ENCODE measurements at places on chromosomes 16 and 17.
A peak's percentile ranks its signal among the peaks of the same experiment; 100 is the strongest.

DNA sequence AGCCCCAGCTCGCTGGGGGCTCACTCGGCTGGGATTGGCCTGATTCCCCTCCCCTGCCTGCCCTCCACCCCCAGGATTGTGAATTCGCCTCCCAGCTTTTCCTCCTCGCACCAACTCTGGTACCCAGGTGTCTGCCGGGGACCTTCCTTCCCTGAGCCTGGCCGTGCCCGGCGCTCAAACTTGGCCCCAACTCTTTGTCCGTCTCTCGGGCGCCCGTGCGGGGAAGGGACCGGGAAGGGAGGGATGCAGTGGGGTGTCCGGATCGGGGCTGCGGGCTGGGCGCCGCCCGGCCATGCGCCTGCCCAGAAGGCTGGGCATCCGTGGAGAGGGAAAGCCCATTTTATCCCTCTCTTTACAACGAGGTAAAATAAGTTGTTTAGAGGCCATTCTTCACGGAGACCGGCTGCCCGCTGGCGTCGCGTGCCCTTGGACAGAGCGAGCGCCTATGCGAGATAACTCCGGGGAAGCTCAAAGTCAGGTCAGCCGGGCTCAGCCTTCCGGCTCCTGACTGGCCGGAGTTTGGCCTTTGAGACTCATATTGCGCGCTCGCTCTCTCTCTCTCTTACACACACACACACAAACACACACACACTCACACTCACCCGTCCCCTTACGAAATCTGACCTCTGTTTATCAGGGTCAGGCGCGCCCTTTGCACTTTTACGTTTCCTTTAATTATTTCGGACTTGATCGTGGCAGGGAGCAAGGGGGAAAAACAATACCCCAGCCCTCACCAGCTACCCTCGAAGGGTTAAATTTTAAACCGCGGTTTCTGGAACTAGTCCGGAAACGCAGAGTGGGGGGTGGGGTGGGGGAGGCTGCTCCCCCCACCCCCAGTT, 774 bp upstream of the MAF start:
- no peak for DNase-seq

DNA sequence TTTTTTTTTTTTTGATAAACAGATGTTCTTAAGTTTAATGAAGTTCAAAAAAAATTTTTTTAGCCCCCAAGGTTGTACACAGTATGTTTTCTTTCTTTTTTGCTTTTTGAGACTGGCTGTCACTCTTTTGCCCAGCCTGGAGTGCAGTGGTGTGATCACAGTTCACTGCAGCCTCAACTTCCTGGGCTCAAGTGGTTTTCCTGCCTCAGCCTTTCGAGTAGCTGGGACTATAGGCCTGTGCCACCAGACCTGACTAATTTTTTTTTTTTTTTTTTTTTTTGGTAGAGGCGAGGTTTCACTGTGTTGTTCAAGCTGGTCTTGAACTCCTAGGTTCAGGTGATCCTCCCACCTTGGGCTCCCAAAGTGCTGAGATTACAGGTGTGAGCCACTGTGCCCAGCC, 12.8 kb downstream of the ITGAE start:
- DNase-seq: peak; percentile 66

- DNase-seq: no peak
Observed at GRCh38 chr16:57852189-57852588, 49.9 kb upstream of the KIFC3 start.

DNA sequence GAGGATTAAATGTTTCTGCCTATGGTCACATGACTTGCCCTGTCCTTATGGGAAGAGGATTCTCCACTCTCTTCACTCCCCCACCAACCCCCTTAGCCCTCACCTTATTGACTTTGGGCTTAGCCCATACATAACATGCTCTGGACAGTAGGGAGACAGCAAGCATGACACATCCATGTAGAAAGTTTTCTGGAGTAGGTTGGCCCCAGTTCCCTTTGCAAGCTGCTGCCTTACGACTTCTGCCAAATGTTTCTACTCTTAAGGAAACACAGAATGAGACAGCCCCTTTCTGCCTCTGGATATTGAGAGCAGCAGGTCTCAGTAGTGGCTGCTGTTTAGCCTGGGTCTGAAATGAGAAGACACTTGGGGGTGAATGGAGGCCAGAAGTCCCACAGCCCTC, 282.2 kb downstream of the MAP2K6 start:
- DNase-seq: no peak

- DNase-seq: peak; percentile 43
Observed at GRCh38 chr17:68057531-68057952, 22.0 kb downstream of the KPNA2 start.

DNA sequence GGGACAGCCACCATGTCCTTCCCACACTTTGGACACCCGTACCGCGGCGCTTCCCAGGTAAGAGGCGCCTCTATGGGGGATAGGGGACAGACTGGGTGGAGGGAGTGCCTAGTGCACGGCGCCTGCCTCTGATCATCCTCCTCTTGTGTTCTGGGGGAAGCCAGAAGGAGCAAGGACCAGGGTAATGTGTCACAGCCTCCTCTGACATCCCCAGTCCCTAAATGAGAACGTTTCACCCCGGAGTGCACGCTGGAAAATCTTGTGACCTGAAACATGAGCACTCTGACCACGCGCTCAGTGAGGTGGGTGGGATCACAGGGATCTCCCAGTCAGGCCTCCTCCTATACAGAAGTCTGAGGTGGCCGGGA, 1.1 kb downstream of the IRX6 start:
- DNase-seq: no peak

GRCh38 chr17:19239544-19239943, 2.4 kb downstream of the EPN2 start:
- DNase-seq: no peak

GRCh38 chr16:23185656-23186055, 3.1 kb downstream of the SCNN1G start:
- DNase-seq: no peak

- no peak for DNase-seq
Observed at GRCh38 chr17:72462407-72462806, 341.6 kb downstream of the SOX9 start.

- DNase-seq: no peak
Observed at GRCh38 chr17:7824021-7824924, 9.7 kb upstream of the KDM6B start.

DNA sequence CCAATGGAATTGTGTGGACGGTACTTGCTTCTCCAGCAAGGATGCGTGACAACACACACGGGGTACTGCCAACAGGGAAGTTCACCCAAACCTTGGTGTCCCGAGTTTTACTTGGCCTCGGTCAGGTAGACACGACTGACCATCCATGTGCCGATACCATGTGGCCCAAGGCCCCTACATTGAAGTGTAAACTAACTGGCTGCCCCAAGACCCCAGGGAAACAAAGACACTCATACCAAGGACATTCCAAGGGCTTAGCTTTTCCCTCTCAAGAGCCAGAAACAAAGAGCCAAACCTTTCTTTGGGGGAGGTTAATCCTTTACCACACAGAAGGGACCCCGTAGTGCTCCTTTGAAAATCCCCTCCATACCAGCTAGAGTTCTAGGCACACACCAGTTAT, 215.9 kb upstream of the TNRC6C start:
- no peak for DNase-seq

DNA sequence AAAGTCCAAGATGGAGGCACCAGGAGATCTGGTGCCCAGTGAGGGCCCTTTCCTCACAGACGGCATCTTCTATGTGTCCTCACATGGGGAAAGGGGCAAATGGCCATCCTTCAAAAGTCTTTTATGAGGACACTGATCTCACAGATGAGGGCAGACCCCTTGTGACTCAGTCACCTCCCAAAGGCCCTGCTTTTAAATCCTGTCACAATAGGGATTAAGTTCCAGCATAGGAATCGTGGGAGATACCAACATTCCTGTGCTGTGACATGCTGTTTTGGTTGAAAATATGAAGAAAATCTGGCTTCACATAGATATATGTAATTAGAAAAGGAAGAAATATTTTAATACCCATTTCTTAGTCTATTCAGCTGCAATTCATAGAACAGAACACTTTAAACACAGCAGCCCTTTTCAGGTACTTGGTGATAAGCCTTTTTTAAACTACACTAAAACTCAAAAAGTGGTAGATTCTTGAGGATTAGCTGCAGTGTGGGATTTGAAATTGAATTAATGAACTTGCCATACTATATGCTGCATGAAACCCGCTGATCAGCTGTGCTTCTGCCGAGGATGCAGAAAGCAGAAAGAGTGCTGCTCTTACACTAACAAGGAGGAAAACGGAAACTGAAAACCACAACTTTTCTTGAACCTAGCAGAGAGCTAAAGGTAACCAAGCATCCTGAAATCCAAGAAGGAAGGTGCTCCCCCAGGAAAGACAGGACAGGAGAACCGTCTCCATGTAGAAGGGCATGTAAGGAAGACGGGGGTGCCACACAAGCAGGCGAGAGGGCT, 32.7 kb downstream of the VPS53 start:
- peak; percentile 10 for DNase-seq

DNA sequence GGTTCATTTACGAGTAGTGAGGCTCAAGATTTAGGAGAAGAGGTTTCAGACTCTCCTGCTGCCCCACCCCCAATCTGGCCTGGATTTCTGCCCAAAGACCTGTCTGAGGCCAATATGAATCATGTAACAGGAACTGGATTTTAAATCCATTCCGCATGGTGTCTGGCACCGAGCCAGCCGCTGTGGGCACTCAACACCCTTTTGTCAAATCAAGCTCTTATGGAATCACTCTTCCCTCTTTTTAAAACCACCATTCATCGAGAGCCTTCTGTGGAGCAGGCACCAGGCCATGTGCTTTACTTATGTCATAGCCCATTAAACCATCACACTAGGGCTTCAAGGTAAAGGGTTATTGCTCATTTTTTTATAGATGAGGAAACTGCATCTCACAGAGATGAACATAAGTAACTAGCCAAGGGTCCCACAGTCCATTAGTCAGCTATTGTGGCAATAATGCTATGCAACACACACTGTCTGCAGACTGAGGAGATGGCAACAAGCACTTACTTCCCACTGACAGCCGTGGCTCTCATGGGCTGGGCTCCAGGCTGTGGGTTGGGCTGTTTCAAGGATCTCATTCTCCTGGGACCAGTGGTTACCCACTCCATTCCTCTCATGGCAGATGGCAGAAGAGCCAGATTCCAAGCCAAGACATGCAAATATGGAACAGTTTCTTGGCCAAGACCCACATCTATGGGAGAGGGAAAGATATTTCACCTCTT, 93.6 kb downstream of the WSCD1 start:
- no peak for DNase-seq

GRCh38 chr17:72446525-72447250, 325.9 kb downstream of the SOX9 start:
- no peak for DNase-seq

DNA sequence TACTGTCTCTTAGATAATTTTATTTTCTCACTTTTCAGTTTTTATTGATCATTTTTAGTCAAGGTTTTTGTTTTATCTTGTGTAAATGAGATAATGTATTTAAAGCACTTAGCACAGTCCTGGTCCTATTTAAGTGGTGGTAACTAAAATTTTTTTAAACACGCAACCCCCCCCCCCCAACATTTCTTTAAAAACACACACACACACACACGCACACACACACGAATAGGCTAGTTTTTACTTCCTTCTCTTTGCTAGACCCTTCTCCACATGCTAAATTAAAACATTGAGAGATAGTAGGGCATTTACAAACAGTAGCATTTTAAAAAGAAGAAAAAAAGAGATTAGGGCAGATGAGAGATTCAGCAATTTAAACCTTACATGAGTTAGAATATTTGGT, 5.0 kb downstream of the NFATC3 start:
- DNase-seq: no peak

- no peak for DNase-seq
Observed at GRCh38 chr16:52861614-52862022, 191.1 kb downstream of the CHD9NB start.

GRCh38 chr17:36686123-36686669, 84.8 kb downstream of the MRM1 start:
- no peak for DNase-seq

- DNase-seq: no peak
Observed at GRCh38 chr17:4186357-4186881, 43.4 kb downstream of the CYB5D2 start.

- DNase-seq: no peak
Observed at GRCh38 chr16:48617104-48617705, 7.2 kb upstream of the N4BP1 start.

GRCh38 chr17:5424909-5425308, 4.9 kb downstream of the RPAIN start:
- DNase-seq: no peak

DNA sequence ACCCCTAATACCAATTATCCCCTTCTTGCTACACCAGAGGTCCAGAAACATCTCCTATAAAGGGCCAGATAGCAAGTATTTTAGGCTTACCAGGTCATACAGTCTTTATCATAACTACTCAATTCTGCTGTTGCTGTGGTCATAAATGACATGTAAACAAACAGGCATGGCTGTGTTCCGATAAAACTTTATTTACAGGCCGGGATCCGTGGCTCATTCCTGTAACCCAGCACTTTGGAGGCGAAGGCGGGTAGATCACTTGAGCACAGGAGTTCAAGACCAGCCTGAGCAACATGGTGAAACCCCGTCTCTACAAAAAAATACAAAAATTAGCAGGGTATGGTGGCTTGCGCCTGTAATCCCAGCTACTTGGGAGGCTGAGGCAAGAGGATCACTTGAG, 12.3 kb downstream of the ASGR1 start:
- DNase-seq: no peak

Data from GM12865 (cell line).